Endothelial cell (in vitro differentiated cells): ENCODE measurements at places on chromosomes 16 and 17. TPM values are rescaled to one million over a fixed set of nuclear protein-coding genes. Genes with fewer than 3 reads are reported as not detected.

GRCh38 chr16:55326261-55327092 lies 2.5 kb downstream of the IRX6 start:
- peaks cover 11% of the 10 kb centered on the region for H3K27me3 ChIP-seq

- H3K4me1 ChIP-seq = peaks cover 6% of the 10 kb centered on the region
- no peak overlapping the region for H3K4me3 ChIP-seq
- H3K27ac ChIP-seq = peak overlapping the region; percentile 57
- peaks cover 4% of the 10 kb centered on the region for H3K27me3 ChIP-seq
Measured at GRCh38 chr17:56699186-56699894, 105.8 kb downstream of the NOG start.

- H3K27ac ChIP-seq = no peak overlapping the region
- no peaks in the 10 kb centered on the region for H3K36me3 ChIP-seq
- no peak for DNase-seq
- no peaks in the 10 kb centered on the region for H3K4me1 ChIP-seq
Measured at GRCh38 chr16:9670033-9670432, 512.2 kb downstream of the GRIN2A start.

DNA sequence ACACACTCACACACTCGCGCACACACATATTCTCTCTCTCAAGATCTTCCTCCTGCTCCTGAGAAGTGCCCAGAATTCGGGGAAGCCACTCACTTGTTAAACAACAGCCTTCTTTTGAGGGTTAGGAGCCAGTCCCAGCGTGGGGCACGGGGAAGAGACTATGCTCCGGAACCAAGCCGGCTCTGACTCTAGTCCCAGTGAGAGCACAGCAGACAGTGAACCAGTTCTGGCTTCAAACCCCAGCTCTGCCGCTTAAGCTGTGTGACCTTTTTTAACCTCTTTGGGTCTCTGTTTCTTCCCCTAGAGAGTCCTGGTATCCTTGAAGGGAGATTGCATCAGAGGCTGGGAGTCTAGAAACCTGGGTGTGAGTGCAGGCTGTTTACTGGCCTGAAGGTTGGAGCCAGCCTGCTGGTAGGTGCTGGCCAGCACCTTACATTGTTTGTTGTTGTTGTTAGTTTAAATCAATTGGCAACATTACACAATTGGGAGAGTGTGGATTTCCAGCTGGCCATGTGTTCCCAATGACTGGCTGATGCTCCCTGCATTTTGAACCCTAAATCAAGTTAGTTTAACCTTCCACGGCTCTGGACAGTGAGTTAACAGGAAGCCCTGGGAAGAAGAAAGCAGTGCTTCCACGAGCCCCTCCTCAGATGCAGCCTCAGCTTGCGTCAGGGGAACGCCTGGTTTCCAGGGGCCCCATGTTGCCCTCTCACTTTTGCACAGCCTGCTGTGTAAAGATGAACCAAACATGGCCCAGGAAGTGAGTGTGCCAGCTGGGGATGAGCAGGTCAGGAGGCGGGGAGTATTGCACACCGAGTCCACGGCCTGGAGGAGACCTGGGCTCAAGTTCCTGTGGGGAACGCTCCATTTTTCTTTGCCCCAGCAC lies 71.5 kb downstream of the GAS7 start:
- H3K27ac ChIP-seq = peak overlapping the region; percentile 36
- DNase-seq = no peak
- peaks cover 20% of the 10 kb centered on the region for H3K4me1 ChIP-seq
- peaks cover 5% of the 10 kb centered on the region for H3K27me3 ChIP-seq
- no peak overlapping the region for H3K4me3 ChIP-seq

DNA sequence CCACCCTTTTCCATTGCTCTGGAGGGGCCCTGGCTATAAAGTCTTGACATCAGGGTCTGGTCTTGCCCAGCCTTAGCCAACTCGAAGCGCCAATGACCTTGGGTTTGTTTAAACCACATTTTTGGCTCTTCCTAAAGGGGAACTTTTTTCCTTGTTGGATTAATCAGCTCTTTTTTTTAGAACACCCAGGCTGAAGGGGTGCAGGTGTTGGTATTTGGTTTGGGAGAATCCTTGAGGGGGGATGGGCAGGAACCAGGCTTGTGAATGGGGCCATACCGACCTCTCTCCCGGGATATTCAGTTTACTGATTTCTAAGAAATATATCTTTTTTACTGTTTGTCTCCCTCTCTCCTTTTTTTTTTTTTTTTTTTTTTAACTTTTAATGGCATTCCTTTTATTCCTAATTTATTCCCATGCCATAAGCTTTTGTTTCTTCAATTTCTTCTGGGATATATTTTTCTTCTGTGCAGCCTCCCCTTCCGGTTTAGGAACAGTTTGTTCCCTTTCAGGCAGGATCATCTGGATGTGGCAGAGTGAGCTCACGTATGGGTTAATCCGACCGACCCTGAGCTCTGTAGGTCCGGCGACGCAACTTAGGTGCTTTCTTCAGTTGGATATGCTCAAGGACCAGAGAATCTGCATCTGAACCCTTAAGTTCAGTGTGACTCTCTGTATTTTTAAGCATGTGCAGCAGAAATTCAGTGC lies 129.5 kb downstream of the ABCC6 start:
- H3K36me3 ChIP-seq = peaks cover 10% of the 10 kb centered on the region
- H3K4me1 ChIP-seq = no peaks in the 10 kb centered on the region
- peaks cover 4% of the 10 kb centered on the region for H3K27me3 ChIP-seq
- no peak overlapping the region for H3K27ac ChIP-seq
- DNase-seq = no peak

- peaks cover 7% of the 10 kb centered on the region for H3K4me1 ChIP-seq
- H3K36me3 ChIP-seq = no peaks in the 10 kb centered on the region
- no peak for DNase-seq
- H3K4me3 ChIP-seq = no peak overlapping the region
Measured at GRCh38 chr17:49976163-49976827, 7.3 kb downstream of the DLX4 start.

DNA sequence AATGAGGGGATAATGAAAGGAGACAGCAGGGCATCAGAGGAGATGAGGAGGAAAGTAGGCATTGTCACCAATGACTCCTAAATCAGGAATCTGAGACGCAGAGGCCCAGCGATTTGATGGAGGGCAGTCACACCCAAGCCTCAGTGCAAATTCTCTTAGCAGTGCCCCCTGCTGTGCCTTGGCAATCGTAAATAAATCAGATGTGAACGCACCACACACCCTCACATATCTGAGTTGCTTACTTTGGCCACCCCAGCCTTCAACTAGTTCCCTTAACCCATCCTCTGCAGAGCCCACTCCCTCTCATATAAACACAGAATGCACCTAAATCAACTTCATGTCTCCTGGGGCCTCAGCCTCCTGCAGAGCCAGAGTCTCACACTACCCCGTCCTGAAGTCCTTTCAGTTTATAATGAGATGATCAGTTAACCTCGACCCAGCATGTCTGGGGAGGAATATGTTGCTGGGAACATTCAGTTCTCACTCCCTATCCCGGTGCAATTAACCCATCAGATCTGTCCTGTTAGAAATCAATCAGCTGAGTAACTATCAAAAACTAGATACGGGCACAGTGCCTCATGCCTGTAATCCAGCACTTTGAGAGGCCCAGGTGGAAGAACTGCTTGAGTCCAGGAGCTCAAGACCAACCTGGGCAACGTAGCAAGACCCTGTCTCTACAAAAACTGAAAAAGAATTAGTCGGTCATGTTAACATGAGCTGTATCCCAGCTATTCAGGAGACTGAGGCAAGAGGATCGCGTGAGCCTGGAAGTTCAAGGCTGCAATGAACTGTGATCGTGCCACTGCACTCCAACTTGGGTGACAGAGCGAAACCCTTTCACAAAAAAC lies 78.4 kb downstream of the SLC39A11 start:
- H3K27ac ChIP-seq = no peak overlapping the region
- no peak for DNase-seq
- H3K4me3 ChIP-seq = no peak overlapping the region
- no peaks in the 10 kb centered on the region for H3K36me3 ChIP-seq
- peaks cover 3% of the 10 kb centered on the region for H3K27me3 ChIP-seq

DNA sequence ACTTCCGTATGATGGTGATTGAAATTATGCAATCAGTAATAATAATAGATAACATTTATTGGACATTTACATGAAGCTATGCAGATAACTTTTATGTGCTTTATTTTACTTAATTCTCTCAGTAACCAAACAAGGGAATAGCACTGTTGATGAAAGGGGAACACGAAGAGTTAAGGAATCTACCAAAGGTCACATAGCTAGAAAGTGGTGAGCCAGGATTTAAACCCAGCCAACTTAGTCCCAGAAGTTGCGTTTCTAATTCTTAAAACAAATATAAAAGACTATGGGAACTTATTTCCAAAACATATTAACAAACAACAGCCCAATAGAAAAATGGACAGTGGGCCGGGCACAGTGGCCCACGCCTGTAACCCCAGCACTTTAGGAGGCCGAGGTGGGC lies 9.7 kb downstream of the SPNS3 start:
- H3K36me3 ChIP-seq = no peaks in the 10 kb centered on the region
- peaks cover 4% of the 10 kb centered on the region for H3K27me3 ChIP-seq
- no peak overlapping the region for H3K27ac ChIP-seq
- peaks cover 3% of the 10 kb centered on the region for H3K4me1 ChIP-seq
- H3K4me3 ChIP-seq = no peak overlapping the region

DNA sequence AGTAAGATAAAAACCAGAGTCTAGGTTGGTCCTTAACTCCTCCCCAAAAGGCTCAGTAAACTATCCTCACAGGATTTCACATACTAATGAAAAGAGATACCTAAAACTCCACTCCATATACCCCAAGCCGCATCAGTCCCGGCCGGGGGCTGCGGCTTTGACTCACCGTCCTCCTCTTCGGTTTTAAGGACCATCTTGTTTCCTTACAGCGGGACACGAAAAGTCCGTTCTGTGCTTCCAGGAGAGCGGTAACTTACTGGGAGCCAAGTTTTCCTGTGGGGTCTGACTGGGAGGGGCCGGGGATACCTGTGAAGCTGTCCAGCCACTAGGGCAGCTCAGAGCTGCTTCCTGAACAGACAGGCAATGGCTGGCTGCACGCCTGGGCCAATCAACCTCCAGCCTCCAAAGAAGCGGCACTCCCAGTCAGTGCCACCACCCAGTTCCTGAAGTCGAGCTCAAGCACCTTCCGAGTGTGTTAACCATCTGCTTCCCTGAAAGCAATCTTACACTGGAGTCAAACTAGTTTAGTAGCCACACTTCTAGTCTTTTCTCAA lies 45.5 kb downstream of the CYTH1 start:
- peaks cover 67% of the 10 kb centered on the region for H3K4me1 ChIP-seq
- H3K4me3 ChIP-seq = peak overlapping the region; percentile 43
- H3K36me3 ChIP-seq = peaks cover 6% of the 10 kb centered on the region
- H3K27me3 ChIP-seq = peaks cover 6% of the 10 kb centered on the region
- no peak for DNase-seq

DNA sequence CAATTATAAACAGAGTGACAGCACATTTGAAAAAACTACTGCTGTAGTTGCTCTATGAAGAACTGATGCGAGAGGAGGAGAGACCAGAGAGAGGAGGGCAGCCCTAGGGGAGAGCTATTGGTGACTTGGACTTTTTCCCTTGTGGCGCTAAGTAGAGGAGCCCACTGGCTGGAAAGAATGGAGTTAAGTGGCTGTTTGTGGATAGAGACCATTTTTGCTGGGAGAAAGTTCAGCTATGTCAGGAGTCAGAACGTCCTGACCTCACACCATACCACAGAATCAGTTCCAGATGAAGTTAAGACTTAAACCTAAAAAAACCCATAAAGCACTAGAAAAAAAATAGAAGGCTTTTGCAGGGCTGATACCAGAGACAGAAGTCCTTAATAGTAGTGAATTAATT lies 2.0 kb downstream of the POLR2A start:
- H3K4me1 ChIP-seq = peaks cover 51% of the 10 kb centered on the region
- H3K27ac ChIP-seq = peak overlapping the region; percentile 59
- DNase-seq = no peak
- H3K4me3 ChIP-seq = peak overlapping the region; percentile 85
- H3K27me3 ChIP-seq = peaks cover 20% of the 10 kb centered on the region
- peaks cover 9% of the 10 kb centered on the region for H3K36me3 ChIP-seq

GRCh38 chr16:2364638-2365210 lies 24.2 kb upstream of the ABCA3 start:
- peaks cover 2% of the 10 kb centered on the region for H3K27me3 ChIP-seq
- H3K4me3 ChIP-seq = no peak overlapping the region
- no peaks in the 10 kb centered on the region for H3K36me3 ChIP-seq
- no peak overlapping the region for H3K27ac ChIP-seq
- no peaks in the 10 kb centered on the region for H3K4me1 ChIP-seq

DNA sequence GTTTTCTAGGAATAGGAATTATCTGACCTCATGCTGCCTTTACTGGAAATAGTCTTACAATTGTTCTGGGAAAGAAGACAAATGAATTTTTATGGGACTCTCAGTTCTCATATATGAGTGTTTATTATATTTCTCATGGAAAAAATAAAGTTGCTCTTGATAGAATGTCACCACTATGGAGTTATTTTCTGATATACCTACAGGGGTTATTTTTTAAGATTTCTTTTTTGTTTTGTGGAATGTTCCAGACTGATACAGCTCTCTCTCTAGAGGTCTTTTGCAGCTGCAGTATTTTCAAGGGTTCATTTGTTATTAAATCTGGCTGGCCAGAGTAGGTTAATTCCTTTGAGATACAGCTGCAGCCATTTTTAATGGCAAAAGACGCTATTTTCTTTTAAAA lies 100.7 kb downstream of the ABCA8 start:
- DNase-seq = no peak
- no peaks in the 10 kb centered on the region for H3K4me1 ChIP-seq
- H3K27ac ChIP-seq = no peak overlapping the region
- no peaks in the 10 kb centered on the region for H3K36me3 ChIP-seq

DNA sequence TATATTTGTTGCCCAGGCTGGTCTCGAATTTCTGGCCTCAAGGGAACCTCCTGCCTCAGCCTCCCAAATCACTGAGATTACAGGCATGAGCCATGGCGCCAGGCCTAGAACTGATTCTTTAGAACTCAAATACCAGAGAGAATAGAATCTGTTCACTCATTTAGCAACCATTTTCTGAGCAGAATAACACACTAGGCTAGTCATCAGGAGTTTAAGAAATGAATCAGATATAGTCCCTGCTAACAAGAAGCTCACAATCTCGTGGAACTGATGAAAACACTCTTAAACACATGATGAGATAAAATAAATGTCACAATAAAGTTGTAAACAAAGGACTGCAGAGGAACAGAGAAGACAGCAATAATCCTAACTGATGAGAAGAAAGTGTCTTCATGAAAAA lies 55.8 kb upstream of the ADCY9 start:
- peaks cover 3% of the 10 kb centered on the region for H3K27me3 ChIP-seq
- H3K27ac ChIP-seq = no peak overlapping the region
- H3K4me1 ChIP-seq = no peaks in the 10 kb centered on the region
- no peak overlapping the region for H3K4me3 ChIP-seq
- no peaks in the 10 kb centered on the region for H3K36me3 ChIP-seq
- DNase-seq = no peak

- DNase-seq = no peak
- H3K36me3 ChIP-seq = peaks cover 8% of the 10 kb centered on the region
- H3K4me1 ChIP-seq = peaks cover 30% of the 10 kb centered on the region
- peak overlapping the region; percentile 30 for H3K27ac ChIP-seq
- peak overlapping the region; percentile 83 for H3K4me3 ChIP-seq
- H3K27me3 ChIP-seq = peaks cover 13% of the 10 kb centered on the region
Measured at GRCh38 chr17:42780851-42781638, 635 bp downstream of the WNK4 start.

TBC1D3E gene
- not detected for total RNA-seq

TMEM107 gene
- 14.6 TPM for total RNA-seq

PRSS27 gene
- total RNA-seq = 0.90 TPM

STAT5A gene
- 67.2 TPM for total RNA-seq

E4F1 gene
- total RNA-seq = 35.9 TPM

CD300A gene
- total RNA-seq = not detected

ZFHX3 gene
- total RNA-seq = 17.7 TPM

EIF3CL gene
- 35.6 TPM for total RNA-seq

MEOX1 gene
- 0.10 TPM for total RNA-seq

KRTAP9-6 gene
- total RNA-seq = not detected
